Umbilical cord (tissue), 2 donors: ENCODE measurements at places on chromosomes 12 and 14.

DNA sequence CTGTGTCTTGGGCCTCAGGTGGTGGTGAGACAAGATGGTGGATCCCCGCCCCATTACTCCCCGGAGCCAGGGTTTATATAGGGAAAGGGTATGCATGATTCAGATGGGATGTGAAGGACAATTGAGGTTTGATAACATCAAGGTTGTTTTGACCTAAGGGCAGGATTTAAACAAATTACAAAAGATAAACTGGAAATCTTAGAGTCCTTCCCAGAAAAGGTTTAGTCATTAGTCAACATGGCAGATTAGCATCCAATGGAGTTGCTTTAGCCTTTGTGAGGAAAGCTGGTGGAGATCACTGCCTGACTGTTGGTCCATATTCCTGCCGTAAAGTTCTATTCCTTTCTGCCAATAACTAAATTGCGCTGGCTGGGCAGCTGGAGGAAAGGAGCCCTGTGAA lies 15.6 kb upstream of the FRMD6 start:
- DNase-seq, result no peak

- DNase-seq, result no peak
Measured at GRCh38 chr12:28088566-28089272, 101.5 kb upstream of the CCDC91 start.

DNA sequence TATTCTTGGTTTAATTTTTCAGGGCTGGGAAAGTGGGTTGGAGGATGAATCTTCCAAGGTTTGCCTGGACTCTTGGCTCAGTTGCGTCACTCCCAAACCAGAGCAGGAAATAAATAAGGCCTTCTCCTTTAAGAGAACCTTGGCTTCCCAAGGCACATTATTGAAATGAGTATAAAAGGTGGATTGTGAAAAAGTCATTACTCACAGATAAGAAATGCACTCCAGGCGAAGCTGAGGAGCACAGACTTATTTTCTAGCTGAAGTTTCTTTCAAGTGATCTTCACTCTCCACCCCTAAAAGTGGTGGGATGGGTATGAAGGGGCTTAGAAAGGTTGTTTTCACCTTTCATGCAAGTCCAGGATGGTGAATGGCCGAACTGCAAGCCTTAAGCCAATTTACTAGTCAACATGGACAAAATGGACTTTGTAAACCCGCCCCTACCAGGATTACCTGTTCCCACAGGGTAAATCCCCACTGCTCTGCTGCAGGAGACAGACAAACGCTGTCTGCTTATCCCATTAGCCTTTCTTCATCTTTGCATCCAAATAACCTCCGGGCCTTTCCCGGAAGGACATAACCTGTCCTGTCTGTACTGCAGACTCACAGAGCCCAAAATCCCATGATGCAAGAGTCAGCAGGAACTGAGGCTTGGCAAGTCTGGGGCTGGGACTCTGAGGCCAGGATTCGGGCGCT lies 207.6 kb downstream of the BCL11B start:
- DNase-seq, result peak; percentile 43

- DNase-seq, result no peak
Measured at GRCh38 chr12:53502331-53502730, 1.2 kb downstream of the TARBP2 start.

DNA sequence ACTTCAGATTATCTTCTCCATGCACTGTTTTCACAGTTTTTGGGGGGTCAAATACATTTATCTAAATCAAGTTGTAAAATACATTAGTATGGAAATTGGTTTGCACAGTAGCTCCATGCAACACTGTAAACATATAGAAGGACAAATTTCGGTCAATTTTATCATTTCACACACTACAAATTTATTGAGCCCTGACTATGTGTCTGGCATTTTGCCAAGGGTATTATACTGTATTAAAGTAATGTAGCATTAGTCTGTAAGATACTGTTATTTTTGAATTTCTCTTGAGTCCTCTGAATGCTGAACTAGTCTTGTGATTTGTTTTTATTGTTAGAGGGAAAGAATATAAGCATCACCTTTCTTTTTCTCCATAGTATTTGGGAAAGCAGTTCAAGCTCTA lies 1.3 kb downstream of the RAD9B start:
- DNase-seq, result no peak

GRCh38 chr12:118979763-118980406 lies 1.5 kb upstream of the SRRM4 start:
- peak; percentile 38 for DNase-seq

DNA sequence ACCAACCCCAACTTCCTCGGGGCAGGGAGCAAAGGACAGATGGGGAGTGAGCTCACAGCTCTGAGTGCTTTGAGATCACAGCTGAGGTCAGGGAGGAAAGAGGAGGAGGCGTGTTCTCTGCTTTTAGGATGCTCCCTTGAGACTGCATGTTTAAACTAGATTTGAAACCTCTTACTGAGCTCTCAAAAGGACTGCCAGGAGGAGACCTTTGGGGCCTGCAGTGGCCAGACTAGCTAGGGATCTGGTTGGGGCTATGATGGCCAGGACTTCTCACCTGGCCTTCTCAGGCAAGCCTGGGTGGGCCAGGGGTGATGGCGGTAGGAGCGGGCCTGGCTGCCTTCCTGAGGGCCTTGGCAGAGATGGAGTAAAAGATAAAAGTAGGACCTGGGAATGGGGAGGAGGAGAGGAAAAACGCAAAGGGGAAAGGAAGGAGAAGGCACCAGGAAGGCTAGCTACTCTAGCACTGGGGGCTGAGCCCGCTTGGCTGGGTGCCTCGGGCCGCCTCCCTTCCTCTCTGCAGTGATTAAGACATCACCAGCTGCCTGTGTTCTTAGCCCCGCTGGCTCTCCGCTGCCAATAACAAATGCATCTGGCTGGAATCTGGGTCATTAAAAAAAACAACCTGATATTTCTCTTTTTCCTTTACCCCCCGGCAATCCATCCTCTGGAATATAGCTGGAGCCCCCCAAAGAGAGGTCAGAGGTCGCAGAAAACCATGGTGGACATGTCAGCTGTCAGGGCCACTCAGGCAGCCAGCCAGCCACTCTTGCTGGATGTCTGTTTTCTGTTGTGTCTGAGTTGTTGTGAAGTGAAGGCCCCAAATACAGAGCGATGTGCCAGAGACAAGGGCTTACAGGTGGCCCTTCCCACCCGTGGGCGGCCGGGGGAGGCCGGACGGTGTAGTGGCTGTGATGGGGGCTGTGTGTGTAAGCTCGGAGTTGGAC lies 141.3 kb downstream of the TSPAN9 start:
- peak; percentile 85 for DNase-seq

DNA sequence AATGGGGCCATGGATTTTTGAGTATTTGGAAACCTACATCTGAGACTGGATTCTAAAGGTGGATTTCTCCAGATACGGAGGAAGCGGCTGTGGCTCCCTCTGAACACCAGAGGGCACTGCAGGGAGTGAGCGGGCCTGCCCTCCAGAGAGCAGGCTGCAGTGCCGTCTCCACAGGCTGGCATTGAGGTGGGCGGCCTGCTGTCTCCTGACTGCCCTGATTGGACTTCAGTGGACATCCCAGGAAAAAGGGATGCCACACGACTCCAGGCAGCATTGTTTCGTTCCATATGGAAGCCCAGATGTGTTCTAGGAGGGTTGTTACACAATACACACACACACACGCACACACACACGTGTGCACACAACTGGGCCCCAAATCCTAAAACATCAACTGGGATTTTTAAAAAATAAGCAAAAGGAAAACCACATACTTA lies 20.9 kb upstream of the ANO2 start:
- DNase-seq, result peak; percentile 55

DNA sequence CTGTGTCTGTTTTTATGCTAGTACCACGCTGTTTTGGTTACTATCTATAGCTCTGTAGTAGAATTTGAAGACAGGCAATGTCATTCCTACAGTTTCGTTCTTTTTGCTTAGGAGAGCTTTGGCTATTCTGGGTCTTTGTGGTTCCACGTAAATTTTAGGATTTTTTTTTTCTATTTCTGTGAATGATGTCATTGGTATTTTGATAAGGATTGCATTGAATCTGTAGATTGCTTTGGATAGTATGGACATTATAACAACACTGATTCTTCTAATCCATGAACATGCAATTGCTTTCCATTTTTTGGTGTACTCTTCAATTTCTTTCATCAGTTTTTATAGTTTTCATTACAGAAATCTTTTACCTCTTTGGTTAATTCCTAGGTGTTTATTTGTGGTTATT lies 345.2 kb downstream of the TMEM121 start:
- DNase-seq, result no peak

DNA sequence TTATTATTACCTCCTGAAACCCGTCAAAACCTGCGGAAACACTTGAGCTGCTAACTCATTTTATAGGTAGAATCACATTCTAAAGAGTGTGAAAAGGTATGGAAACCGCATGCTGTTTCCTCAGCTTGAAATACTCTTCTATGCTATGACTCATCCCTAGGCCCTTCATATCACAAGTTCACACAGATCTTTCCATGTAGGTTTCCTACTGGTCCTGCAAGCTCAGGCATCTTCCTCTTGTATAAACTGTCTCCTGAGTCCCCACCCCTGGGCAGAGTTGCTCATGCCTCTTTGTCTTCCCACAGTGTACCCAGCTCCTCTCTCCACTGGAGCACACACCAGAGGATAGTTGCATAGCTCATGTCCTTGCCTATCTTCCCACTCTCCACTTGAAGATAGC lies 84.7 kb downstream of the CMAS start:
- DNase-seq, result no peak

GRCh38 chr12:119446459-119446858 lies 111.9 kb downstream of the CCDC60 start:
- DNase-seq, result peak; percentile 8

- DNase-seq, result no peak
Measured at GRCh38 chr14:85061256-85061655, 468.7 kb upstream of the FLRT2 start.

GRCh38 chr12:105278043-105278697 lies 42.2 kb upstream of the APPL2 start:
- peak; percentile 20 for DNase-seq

GRCh38 chr12:105078712-105079570 lies 5.3 kb downstream of the ALDH1L2 start:
- no peak for DNase-seq

GRCh38 chr12:118310320-118310719 lies 62.4 kb downstream of the TAOK3 start:
- DNase-seq, result no peak

DNA sequence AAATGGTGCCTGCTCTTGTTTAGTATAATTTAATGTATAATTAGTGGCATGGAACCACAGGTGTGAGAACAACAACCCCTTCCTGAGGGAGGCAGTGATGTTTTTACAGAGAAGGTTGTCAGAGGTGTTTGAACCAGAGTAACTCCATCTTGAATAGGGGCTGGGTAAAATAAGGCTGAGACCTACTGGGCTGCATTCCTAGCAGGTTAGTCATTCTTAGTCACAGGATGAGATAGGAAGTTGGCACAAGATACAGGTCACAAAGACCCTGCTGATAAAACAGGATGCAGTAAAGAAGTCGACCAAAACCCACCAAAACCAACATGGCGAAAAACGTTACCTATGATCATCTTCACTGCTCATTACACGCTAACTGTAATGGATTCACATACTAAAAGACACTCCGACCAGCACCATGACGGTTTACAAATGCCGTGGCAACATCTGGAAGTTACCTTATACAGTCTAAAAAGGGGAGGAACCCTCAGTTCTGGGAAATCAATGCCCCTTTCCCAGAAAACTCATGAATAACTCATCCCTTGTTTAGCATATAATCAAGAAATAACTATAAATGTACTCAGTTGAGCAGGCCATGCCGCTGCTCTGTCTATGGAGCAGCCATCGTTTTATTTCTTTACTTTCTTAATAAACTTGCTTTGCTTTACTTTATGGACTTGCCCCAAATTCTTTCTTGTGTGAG lies 47.8 kb upstream of the LTA4H start:
- DNase-seq, result no peak

DNA sequence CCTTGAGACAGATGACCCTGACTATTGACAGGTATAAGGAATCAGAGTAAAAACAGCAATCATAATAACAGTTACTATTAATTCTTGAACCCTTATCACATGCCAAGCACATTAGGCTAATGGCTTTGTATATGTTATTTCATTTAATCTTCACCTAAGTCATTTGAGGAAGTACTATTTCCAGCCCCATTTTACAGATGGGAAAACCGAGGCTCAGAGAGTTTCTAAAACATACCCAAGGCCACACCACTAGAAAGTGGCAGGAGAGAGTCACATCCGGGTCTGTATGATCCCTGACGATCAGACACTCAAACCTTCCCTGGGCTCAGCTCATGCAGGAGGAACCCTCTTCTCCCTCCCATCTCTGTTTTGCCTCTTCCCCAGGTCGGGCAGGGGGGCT lies 209.5 kb downstream of the RBM19 start:
- DNase-seq, result no peak

DNA sequence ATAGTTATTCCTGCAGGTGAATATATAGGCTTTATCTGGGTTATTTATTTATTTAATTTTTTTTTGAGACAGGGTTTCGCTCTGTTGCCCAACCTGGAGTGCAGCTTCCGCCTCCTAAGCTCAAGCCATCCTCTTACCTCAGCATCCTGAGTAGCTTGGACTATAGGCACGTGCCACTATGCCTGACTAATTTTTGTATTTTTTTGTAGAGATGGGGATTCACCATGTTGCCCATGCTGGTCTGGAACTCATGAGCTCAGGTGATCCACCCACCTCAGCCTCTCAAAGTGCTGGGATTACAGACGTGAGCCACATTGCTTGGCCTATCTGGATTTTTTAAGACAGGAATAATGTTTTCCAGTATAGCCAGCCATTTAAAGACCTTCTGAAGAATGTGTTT lies 2.0 kb downstream of the RAN start:
- DNase-seq, result no peak
